MCF 10A (cell line): ENCODE measurements at places on chromosomes 3 and 15.

DNA sequence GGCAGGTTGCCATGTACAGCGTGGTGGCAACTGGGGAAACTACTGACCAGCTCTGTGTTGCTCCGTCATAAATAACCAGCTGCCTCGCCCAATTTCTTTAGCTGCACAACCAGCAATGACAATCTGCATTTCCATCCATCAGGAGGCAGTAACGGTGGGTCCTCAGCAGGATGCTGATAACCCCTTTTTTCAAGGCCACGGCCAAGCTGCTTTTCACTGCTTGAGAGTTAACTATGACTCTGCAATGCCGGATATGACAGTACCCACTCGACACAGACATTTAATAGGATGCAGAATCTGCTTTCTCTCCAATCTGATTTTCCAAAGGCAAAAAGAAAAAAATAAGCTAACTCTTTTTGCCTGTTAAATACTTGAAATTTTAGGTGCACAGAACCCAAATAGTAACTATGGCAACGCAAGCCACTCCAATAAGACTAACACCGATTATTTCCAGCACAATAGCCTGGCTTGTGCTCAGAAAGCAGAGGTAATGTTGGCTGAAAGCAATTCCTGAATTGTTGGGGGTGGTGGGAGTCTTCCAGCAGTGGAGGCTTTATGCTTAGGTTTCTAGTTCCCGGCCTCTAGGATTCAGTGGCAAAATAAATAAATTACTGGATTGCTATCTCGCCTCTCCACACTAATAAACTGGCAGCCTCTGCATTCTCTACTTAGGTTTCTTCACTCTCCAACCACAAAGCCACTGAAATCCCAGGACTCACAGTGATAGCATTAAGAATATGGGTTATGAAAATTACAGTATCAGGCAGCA is 31.2 kb upstream of the SRGAP3 start:
- DNase-seq: no peak

GRCh38 chr15:50828610-50829206 is 63.2 kb upstream of the SPPL2A start:
- DNase-seq: peak; percentile 92

GRCh38 chr15:77179541-77179998 is 108.7 kb upstream of the TSPAN3 start:
- no peak for DNase-seq

- no peak for DNase-seq
Measured at GRCh38 chr3:128369881-128370642, 96.6 kb downstream of the DNAJB8 start.

DNA sequence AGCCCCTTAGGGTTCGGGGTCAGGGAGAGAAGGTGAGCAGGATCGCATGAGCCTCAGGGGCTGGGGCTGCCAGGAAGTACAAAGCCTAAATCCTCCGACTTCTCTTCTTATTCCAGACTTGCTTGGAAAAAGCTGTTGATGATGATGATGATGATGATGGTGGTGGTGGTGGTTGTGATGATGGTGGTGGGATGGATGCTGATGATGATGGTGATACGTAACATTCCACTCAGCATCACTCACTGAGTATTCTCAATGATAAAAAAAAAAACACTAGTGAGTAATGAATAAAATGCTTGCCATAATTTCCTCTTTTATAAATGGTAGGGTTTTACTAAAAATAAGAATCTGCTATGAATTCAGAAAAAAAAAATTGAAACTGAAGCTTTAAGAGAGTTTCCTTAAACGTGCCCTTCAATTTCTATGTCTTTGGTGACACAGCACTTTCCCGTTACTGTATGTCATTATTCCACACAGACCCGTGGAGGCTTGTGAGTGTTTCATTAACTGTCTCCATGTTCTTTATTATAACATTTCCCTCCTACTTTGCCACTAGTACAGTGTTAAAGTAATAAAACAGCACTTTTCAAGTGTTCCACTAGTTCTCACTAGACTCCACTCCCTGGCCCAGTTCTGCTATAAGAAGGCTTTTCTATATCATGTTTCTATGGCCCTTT is 5.4 kb upstream of the ACAN start:
- no peak for DNase-seq

DNA sequence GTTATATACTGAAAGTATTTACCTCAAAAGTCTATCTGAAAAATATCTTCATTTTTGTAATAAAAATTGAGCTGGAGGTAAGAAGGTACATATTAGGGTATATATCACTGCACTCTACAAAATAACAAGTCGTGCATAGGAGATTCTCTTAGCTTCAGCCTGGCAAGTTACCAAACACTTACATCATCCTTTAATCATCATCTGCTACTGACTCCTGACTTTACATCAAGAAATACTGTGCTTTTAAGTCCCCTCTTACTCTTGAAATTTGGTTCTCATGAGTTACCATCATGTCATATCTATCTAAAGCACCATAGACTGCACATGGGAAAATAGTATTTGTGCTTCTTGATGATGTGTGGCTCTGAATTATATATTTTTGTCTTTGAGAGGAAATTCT is 50.8 kb downstream of the LYSMD4 start:
- peak; percentile 76 for DNase-seq
